ENCODE measurements at places on chromosomes 2 and 18.
A peak's percentile ranks its signal among the peaks of the same experiment; 100 is the strongest.

- DNase-seq = no peak
These were observed 180.6 kb downstream of the IRS1 start for GRCh38 chr2:226618875-226619605.

GRCh38 chr2:88199912-88200682 lies 30.0 kb downstream of the THNSL2 start:
- DNase-seq = peak; percentile 34

- DNase-seq = no peak
These were observed 209.2 kb downstream of the MCFD2 start for GRCh38 chr2:46706264-46706983.

DNA sequence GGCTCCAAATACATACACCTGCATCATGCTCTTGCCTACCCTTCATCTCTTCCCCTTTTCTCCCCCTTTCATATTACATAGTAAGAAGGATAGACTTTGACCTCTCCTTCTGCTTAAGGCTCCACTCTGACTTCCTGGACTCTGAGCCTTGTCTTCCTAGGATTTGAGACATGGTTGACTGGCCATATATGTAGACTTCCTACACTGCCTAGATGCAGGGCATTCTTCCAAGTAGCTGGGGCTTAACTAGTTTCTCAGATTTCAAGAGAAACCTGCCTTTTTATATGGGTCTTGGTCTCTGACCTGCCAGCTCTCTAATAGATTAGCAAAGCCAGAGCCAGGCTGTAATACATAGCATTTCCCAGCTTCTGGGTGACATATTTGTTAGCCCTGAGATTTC lies 35.4 kb upstream of the CYP26B1 start:
- no peak for DNase-seq

DNA sequence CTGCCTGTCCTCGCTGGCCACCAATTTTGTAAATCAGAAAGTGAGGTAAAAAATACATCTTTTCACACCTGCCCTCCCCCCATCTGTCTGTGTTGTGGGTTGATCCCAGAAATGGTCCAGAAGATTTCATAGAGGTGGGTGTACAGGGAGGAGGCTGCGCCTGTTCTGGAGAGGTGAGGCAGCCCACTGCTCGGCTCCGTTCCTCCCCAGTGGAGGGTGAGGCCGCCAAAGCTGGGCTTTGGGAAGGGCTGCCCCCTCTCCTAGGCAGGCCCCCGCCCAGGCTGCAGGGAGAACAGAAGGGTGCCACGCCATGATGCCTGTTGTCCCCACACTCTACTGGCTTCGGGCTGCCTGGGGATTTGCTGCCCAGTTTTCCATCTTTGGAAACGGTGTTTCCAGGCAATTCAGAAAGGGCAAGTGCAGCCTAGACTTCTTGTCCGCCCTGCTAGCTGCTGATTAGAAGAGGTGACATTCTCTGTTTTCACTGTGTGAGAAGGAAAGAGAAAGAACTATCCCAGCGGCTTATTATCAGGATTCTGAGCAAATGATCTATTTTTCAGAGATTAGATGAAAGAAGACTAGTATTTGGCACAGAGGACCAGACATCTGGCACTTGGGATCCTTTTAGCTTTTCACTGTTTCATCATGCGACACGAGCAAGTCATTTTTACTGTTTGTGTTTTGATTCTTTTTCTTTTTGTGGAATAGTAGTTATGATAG lies 18.7 kb downstream of the SMARCAL1 start:
- DNase-seq = no peak

DNA sequence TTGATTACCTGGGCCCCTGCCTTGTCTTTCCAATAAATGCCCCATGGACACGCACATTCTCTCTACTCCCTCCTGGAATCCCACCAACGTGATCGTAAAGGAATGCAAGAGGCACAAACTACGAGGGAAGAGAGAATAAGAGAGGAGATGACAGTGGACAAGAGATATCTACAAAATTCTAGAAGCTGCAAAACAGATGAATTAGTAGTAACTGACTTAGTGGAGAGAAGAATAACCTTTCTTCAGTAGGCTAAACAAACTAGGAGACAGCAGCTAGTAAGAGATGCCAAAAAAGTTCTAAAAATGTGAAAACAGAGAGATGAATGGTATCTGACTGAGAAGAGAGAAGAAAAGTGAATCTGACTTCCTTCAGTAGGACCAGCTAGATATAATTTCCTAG lies 43.5 kb upstream of the MYCN start:
- no peak for DNase-seq

- DNase-seq = no peak
These were observed 548 bp upstream of the FBLN7 start for GRCh38 chr2:112137516-112138158.

- no peak for DNase-seq
These were observed 9.8 kb downstream of the MALL start for GRCh38 chr2:110105608-110106467.

- DNase-seq = no peak
These were observed 68.9 kb downstream of the EPAS1 start for GRCh38 chr2:46365913-46366667.

Data from stimulated activated CD4-positive, alpha-beta T cell treated with anti-CD3 and anti-CD28 coated beads, TNF-alpha, amount 100 ng/mL, for 24 hours (primary cell).